SW 1271 (cell line): ENCODE measurements at places on chromosomes 12 and 14.
A peak's percentile ranks its signal among the peaks of the same experiment; 100 is the strongest.

DNA sequence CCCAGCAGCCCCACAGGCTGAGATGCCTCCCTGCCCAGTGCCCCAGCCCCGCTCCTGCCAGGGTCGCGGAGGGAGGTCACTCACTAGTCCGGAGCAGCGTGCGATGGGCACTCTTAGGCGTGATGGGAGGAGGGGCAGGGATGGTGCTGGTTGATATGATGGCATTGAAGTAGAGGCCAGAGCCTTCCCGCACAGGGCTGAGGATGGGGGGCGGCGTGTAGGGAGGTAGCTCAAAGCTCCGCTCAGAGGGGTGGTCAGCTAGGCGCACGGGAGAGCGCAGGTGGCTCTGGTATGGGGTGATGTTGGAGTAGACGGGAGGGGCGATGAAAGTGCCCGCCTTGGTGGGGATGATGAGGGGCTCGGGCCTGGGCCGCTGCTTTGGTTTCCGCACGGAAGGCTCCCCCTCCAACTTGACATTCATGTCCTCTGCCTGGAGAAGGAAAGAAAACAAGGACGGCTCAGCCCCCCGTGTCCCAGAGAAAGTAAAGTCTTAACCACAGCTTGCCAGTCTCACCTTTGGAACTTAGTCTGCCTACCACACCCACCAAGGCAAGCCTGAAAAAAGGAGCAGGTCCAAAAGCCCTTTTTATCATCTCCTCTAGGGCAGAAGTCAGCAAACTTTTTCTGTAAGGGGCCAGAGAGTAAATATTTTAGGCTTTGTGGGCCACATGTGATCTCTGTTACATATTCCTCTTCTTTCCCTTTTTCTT lies 15.5 kb upstream of the PNMA1 start:
- DNase-seq = no peak

DNA sequence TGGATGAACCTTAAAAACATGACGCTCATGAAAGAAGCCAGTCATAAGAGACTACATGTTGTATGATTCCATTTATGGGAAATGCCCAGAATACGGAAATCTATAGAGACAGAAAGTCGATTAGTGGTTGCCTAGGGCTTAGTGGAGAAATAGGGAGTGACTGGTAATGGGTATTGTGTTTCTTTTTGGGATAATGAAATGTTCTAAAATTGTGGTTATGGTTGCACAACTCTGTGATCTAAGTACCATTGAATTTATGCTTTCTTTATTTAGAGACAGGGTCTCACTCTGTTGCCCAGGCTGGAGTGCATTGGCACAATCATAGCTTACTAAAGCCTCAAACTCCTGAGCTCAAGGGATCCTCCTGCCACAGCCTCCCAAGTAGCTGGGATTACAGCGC lies 8.0 kb downstream of the RBMS2 start:
- no peak for DNase-seq

GRCh38 chr12:76711241-76711640 lies 52.7 kb upstream of the ZDHHC17 start:
- no peak for DNase-seq

- peak; percentile 60 for DNase-seq
Measured at GRCh38 chr14:90645842-90646443, 170.3 kb downstream of the TTC7B start.

DNA sequence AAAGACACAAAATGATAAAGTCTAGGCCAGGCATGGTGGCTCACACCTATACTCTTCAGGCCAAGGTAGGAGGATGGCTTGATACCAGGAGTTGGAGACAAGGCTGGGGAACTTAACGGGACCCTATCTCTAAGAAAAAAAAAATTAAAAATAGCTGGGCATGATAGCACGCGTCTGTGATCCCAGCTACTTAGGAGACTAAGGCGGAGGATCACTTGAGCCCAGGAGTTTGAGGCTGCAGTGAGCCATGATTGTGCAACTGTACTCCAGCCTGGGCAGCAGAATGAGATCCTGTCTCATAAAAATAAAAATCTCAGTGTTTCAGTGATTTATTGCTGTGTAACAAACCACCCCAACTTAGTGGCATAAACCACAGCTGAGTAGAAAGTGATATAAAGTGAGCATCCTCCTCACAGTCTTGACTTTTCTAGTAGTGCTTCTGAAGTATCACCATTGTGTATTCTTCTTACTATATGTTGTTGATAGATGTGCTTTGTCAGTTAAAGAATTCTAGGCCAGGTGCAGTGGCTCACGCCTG lies 10.6 kb upstream of the ATF1 start:
- no peak for DNase-seq

- DNase-seq = no peak
Measured at GRCh38 chr12:106149096-106149784, 10.5 kb upstream of the NUAK1 start.

- no peak for DNase-seq
Measured at GRCh38 chr12:130364578-130364977, 26.9 kb downstream of the PIWIL1 start.

GRCh38 chr12:42326541-42327226 lies 717 bp downstream of the PPHLN1 start:
- peak; percentile 32 for DNase-seq

DNA sequence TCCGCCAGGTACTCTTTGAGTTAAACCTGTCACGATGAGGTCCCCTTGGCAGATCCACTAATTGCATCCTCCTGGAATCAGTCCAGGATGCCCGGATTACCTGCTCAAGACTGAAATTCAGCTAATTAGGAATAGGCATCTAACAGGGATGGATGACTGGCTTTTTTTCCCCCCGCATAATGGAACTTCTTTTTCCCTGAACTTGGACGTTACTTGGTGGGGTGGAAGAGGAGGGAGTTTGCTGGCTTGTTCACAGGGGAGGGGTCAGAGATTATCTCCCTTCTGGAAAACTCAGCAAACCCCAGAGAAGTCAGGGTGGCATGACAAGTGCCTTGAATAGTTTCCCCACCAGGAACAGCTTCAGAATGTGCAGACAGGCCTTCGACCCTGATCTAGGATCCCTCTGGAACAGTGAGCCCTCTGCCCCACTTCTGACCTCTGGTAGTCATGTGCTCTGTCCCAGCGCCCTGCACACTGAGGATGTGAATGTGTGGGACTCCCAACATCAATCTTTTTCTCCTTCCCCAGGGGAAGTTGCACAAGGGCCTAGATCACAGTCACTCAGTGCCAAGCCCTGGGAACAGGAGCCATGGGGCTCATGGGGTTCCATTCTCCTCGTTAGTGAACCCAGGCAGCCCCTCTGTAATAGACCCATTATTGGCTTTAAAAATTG lies 142.5 kb downstream of the SMOC1 start:
- no peak for DNase-seq

DNA sequence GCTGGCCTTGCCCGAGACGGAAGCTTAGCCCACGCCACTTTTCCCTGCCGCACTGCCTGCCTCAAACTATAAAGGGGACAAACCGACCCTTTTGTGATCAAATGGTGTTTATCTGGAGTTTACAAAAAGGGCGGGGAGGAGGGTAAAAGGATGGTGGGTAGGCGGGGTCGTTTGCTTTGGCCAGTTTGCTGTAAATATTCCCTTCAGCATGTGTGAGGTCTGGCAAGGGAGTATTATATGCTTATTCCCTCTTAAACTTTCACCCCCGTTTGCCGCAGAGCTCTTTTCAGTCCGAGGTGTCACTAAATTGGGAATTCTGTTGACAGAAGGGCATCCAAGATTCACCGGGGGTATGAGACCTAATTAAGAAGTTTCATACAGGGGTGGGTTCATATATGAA lies 3.8 kb upstream of the TBX3 start:
- DNase-seq = no peak

DNA sequence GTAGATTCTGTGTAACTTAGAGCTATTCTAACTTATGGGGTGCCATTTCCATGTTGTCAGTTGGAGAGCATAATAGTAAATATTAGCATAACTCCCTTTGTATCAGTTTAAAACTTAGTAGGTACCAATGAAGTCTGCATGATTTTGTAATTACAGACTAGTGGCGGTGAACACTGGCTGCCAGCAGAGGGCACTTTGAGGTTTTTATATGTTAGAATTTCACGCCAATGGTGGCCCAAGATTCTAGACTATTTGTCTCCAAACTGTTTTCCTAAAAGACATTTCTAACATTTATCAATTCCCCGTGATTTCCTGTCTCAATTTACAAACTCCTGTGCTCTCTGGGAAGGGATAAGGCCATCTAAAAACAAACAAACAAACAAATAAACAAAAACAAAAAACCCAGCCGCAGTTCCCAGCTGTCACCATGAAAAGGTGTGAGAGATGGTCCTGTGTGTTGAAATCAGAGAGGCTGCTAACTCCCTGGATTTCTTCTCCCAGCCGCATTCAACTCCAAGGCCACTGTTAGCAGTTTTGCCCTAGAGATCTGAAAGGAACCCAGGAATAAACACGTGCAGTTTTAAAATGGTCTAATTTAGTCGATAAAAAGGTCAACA lies 57.6 kb downstream of the BRMS1L start:
- no peak for DNase-seq

GRCh38 chr12:29147731-29148595 lies 1.1 kb upstream of the FAR2 start:
- no peak for DNase-seq

- DNase-seq = no peak
Measured at GRCh38 chr14:93548102-93548843, 117.5 kb downstream of the UNC79 start.

- DNase-seq = no peak
Measured at GRCh38 chr14:100341301-100342031, 18.3 kb downstream of the SLC25A47 start.

DNA sequence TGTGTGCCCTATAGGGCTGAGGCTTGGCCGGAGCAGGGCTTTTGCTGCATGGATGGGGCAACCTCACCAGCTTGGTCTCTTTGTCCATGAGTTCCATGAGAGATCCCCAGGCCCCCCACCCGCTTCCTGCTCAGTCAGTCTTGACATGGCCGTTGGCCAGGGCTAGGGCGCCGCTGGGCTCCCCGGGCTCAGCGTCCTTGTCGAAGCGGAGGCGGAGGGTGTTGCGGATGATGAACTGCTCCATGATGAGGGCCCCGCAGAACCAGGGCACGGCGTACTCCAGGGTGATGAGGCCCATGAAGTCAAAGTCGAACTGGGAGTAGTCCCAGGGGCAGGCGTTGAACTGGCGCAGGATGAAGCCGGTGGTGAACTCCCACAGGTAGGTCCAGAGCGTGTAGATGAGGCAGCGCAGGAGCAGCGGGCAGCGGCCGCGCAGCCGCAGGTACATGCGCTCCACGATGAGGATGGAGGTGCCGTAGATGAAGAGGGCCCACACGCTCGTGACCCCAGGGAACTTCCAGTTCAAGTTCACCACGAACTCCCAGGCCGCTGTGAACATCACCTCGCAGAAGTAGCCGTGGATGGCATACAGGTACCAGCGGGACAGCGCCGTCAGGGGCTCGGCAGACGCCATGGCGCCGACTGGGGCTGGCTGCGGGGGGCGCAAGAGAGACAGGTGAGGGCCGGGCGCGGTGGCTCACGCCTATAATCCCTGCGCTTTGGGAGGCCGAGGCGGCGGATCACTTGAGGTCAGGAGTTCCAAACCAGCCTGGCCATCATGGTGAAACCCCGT lies 15.0 kb downstream of the TMEM229B start:
- DNase-seq = no peak

- no peak for DNase-seq
Measured at GRCh38 chr14:79408696-79409095, 802.6 kb downstream of the DIO2 start.

GRCh38 chr12:122880668-122881067 lies 15.3 kb downstream of the VPS37B start:
- no peak for DNase-seq

DNA sequence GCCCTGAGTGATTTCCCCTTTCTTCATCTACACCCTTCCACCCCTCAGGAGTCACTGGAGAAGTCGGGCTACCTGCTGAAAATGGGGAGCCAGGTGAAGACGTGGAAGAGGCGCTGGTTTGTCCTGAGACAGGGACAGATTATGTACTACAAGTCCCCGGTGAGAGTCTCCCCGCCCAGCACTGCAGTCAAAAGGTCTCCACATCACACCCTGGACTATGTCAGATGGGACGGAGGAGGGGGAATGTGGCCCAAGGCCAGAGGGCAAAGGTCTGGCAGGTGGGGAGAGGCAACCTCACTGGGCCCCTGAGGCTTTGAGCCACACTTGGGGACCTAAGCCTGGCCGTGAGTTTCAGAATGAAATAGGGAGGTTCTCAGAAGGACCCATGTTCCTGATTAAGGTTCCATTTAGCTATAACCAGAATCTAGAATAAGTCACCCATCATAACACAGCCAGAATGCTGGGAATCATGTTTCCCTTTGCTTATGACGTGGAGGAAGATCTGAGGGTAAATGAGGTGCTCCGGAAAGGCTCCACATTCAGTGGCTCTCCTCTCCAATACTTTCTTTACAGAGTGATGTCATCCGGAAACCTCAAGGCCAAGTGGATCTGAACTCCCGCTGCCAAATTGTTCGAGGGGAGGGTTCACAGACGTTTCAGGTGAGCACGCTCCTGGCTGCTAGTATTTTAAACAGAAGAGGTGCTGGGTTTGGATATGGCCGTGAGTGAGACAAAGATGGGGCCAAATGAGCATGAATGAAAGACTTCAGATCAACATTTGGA lies 26.6 kb downstream of the PIGH start:
- DNase-seq = no peak

GRCh38 chr14:51582437-51582836 lies 69.3 kb upstream of the FRMD6 start:
- DNase-seq = no peak

DNA sequence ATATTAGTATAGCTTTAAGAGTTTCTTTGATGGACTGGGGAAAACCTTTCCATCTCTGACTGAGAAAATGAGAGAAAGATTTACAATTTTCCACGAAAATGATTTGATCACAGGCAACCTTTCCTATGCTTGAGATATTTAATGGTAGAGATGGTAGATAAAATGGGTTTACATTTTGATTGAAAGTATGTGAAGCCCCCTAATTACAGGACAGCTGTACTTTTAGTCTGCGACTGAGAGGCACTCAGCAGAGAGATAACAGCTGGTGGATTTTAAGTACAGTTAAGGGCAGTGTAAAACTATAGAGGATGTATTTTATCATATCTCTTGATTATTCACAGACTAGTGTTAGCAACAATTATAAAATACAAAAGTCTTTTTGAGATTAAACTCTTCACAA lies 40.7 kb downstream of the C12orf50 start:
- DNase-seq = no peak

- DNase-seq = no peak
Measured at GRCh38 chr12:90331262-90331661, 622.6 kb upstream of the ATP2B1 start.

GRCh38 chr12:49598527-49598926 lies 6.9 kb downstream of the FAM186B start:
- no peak for DNase-seq

DNA sequence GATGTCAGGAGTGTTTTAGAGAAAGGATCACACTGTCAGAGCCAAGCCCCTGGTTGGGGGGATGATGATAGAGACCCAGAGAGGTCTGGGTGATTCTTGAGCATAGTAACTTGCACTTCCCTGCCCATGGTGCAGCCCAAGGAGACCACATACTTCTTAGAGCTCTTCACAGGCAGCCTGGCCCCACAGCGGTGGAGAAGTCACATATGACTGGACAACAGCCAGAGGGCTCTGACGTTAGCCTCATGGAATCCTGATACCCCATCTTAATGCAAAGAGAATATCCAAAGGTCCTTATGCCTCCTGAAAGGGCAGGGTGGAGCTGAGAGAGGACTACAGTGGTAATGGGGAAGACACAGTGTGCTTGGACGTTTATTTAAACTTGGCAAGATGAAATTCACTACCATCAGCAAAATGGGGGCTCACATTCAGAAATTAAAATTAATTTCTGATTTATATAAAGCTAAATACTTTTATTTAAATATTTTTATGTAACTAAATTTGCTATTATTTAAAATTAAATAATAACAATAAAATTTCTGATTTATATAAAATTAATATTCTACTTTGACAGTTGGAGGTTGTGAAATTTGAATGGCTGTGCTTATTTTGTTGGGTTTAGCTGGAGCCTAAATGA lies 131.3 kb downstream of the KTN1 start:
- no peak for DNase-seq
